Activated CD4-positive, CD25-positive, alpha-beta regulatory T cell treated with anti-CD3 and anti-CD28 coated beads, Interleukin-2, amount 50 U/mL, for 72 hours (primary cell): ENCODE measurements at places on chromosomes 1 and 21.

- no peak for DNase-seq
Measured at GRCh38 chr1:199272628-199273086, 633.8 kb downstream of the PTPRC start.

DNA sequence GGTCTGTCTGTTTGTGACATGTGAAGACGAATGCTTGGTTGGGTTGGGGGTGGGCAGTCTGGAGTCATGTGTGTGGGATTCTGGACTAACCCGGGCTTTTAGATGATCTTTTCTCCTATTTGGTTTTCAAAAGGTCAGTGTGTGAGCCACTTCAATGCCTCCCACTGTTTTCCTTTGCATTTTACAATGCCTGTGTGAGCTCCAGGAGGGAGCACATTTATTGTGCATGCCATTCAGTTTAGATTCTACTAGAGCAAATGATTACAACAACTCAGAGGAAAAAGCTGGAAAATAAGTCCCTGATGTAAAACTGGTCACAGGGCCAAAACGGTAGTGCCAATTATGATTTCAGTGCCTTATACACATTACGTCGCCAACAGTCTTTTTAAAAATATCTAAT, 90.9 kb downstream of the LYPLAL1 start:
- DNase-seq = no peak

DNA sequence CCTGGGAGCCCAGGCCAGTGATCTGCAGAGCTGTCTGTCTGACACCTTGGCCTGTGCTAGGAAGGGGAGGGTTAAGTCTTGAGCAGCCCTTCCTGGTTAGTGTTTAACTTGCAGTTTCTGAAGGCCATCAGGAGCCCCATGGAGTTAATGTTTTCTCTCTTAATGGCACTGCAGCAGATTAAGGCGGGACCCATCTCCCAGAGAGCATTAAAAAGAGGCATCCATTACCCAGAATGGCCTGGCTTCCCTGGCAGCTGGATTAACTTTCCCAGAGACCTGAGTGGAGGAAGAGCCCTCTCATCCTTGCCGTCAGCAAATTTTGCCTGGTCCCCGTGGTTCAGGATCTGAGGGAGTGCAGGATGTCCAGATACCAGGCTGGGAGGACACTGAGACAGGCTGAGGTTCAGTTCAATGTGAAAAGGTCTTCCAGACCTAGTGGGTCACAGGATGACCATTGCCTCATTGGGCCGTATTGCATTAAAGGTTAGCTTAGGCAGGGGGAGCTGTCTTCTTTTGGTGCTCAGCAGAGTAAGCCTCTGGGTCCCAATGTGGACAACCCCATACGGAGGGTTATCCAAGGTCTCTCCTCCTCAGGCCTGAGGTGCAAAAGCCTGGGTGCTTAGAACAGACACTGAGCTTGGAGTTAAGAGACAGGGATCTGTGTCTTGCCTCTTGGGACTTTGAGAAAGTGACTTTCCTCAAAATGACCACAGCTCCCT, 522.6 kb downstream of the PTPRU start:
- DNase-seq = no peak

DNA sequence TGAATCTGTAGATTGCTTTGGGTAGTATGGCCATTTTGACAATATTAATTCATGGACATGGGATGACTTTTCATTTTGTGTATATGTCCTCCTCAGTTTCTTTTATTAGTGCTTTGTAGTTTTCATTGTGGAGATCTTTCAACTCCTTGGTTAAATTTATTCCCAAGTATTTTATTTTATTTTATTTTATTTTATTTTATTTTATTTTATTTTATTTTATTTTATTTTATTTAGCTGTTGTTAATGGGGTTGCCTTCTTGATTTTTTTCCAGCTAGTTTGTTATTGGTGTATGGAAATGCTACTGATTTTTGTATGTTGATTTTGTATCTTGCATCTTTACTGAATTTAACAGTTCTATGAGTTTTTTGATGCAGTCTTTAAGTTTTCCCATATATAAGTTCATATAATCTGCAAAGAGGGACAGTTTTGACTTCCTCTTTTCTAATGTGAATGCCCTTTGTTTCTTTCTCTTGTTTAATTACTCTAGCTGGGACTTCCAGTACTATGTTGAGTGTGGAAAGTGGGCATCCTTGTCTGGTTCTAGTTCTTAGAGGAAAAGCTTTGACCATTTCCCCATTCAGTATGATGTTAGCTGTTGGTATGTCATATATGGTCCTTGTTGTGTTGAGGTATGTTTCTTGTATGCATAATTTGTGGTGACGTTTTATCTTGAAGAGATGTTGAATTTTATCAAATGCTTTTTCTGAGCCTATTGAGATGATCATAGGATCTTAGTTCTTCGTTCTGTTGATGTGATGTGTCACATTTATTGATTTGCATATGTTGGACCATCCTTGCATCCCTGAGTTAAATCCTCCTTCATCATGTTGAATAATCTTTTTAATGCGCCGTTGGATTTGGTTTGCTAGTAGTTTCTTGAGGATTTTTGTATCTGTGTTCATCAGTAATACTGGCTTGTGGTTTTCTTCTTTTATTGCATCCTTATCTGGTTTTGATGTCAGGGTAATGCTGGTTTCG, 14.3 kb downstream of the CEPT1 start:
- DNase-seq = no peak

DNA sequence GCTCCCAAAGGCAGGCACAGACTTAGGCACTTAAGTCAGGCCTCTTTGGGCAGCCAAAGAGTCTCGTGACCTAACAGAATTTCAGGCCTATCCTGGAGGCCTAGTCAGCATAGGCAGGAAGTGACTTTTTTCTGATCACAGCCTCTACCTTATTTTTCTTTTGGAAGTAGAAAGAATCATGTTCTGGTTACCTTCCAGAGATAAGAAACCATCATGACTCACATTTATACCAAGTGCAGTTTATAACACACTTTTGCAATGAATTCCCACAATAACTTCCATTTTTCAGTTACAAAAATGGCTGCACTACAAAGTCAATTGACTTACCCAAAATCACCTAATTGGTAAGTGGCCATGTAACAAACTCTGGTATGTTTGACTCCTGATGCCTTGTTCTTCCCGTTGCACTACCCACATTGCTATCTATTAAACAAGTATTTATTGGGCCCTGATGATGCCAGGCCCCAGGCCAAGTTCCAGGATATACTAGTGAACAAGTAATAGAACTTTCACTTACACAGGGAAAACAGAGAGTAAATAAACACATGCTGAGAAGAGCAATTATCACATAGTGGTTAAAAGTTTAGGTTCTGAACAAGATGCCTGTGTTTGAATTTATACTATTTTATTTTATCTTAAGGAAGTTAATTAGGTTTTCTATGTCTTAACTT, 74.3 kb downstream of the SH3GLB1 start:
- no peak for DNase-seq

- DNase-seq = no peak
Measured at GRCh38 chr1:173392895-173393658, 84.1 kb upstream of the PRDX6 start.

- DNase-seq = no peak
Measured at GRCh38 chr1:101344745-101345144, 107.9 kb downstream of the S1PR1 start.

DNA sequence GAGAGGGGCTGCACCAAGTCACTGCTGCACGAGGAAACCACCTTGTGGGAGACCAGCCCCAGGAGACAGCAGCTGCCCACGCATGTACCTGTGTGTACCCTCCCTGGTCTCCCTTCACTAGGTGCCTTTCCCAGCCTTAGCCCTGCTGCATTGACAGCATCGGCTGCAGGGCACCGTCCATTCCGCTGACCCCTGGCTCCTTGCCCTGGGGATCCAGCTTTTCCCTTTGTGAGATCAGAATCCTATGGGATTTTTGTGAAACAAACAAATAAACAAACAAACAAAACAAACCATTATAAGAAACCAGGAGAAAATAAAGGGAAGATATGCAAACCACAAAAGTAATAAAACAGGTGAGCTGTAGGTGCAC, 2.1 kb downstream of the STUM start:
- DNase-seq = no peak

DNA sequence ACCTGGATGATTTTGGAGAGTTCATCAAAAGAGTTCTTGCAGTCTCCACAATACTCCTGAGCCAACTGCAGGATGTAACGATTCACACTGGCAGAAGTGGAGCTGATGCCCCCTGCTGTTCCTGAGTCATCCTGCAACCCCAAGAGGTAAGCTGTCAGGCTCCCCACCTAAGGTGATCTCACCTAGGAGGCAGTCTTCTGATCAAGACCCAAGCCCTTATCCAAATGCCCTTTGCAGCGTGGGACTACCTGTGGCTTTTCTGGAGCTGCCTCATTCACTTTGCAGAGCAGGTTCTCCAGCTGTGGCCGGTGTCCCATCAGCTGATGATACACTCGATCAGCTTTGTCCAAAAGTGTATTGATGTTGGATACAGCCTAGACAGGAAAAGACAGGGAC, 96.4 kb downstream of the UBR4 start:
- DNase-seq = no peak

GRCh38 chr1:67192902-67193301, 26.6 kb downstream of the IL23R start:
- no peak for DNase-seq

DNA sequence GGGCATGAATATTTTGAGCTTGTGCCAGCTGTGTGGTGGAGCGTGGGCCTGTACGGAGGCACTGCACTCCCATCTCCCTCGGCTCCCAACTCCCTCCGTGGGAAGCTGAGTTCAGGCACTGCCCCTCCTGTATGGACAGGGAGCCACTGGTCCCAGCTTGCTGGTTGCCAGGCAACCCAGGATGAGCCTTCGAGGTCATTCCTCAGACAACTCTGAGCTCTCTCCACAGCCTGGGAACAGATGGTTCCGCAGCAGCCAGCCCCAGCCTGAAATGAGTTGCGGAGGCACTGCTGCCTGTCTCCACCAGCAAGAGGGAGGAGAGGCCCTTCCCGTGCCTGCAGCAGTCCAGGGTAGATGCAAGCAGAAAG, 58.4 kb upstream of the TENT5B start:
- DNase-seq = no peak

GRCh38 chr21:25563361-25564116, 43.7 kb downstream of the MRPL39 start:
- peak; percentile 52 for DNase-seq

GRCh38 chr1:213993929-213994328, 6.2 kb downstream of the PROX1 start:
- DNase-seq = no peak

DNA sequence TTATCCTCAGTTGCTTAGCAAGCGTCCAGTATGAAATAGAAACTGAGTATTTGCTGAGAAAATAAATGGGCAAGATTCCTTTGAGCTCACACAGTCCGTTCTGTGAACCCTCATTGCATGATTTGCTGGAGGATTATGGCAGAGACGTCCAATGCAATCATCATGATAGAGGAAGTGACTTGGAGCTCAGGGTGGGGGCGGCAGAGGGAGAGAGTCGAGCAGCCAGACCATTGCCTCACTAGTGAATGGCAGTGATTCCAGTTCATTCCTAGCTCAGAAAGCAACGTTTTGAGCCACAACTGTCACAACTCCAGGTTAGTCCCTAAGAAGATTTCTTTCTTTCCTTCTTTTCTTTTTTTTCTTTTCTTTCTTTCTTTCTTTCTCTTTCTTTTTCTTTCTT, 27.5 kb upstream of the COL9A2 start:
- DNase-seq = no peak

DNA sequence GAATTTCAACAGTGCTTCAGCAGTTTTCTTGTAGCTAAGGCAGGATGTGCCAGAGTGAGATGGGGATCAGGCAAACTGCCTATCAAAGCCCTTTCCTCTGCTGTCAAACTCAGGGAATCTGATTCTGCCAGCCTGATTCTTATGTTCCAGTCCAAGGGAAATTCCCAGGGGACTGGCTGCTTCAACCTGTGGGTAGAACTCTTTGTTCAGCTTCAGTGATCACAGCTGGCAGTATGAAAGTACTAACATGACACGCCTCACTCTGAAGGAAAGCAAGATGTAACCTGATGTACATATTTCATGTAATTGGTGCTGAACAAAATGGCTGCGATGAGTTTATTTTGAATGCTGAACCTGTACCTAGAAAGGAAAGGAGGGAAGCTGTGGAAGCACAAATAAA, 40.1 kb upstream of the SLC5A9 start:
- DNase-seq = no peak

GRCh38 chr1:158646465-158646864, 40.0 kb downstream of the SPTA1 start:
- DNase-seq = no peak

GRCh38 chr21:42941696-42942085, 16.3 kb upstream of the ERVH48-1 start:
- no peak for DNase-seq

- no peak for DNase-seq
Measured at GRCh38 chr21:27513016-27513415, 546.1 kb upstream of the ADAMTS5 start.

- DNase-seq = no peak
Measured at GRCh38 chr1:198639671-198640143, 867 bp downstream of the PTPRC start.

DNA sequence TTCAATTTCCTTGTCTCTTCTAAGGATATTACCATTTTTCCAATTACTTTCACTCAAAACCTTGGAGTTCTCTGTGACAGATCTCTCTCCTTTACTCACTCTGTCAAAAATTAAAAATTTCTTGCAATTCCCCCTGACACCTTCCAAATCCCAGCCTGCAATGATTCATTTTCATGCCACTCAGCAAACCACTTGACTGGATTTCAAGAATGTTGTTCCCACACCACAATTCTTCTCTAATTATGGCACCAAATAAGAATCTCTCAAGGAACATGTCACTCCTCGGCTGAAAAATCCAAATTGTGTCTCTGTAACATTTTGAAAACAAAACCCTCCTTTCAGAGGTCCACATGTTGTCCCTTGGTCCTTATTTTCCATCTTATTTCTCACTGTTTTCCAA, 438.9 kb upstream of the ZP4 start:
- no peak for DNase-seq
